ENCODE measurements at places on chromosomes 16 and 17.

DNA sequence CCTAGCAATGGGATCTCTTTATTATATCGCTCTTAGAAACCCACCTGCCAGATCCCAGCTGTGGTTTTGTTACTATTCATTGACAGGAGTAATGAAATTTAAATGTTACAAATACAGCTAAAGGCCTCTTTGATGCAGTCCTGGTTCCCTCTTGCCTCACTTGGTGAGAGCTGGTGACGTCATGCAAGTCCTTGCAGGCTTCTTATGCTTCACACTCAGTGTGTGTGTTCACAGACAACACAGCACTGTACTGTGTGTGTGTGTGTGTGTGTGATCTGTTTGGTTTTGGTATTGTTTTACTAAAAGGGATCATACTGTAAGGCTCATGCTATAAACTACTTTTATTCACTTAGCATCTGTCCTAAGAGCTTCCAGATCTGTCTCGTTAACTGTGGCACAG, 75.0 kb downstream of the USP22 start:
- DNase-seq, result no peak

- no peak for DNase-seq
Measured at GRCh38 chr17:34475296-34475695, 104.1 kb upstream of the TMEM132E start.

DNA sequence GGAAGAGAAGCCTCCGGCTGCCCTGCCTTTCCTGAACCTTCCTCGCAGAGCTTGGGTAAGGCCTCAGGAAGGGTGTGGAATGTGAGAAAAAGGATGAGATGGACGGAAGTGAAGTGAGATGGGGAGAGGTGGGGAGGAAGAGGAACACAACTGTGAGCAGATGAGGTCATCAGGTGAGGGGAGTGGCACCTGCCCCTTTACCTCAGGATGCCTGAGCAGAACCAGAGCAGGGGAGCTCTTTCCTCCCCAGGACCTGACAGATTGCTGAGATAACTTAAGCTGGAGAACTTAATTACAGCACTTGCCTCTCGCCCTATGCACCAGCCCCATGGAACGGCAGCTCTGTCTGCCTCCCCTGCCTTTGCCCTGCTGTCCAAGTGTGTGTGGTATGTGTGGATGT, 29.8 kb downstream of the TMEM132E start:
- DNase-seq, result no peak

DNA sequence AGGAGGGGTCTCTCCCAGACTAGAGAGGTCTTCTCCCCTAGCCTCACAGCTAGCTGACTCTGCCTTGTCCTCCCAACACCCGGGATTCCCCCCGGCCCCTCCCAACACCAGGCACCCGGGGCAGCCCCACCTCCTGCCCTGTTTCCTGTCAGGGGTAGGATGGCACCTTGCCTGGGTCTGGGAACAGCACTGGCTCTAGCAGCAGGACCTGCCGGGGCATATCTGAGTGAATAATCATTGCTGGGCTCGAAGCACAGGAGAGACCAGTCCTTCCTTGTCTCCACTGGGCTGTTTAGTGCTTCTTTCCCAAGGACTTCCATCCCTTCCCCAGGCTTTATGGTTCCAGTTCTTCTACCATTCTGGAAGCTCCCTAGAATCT, 25.7 kb downstream of the MINK1 start:
- peak; percentile 45 for DNase-seq

DNA sequence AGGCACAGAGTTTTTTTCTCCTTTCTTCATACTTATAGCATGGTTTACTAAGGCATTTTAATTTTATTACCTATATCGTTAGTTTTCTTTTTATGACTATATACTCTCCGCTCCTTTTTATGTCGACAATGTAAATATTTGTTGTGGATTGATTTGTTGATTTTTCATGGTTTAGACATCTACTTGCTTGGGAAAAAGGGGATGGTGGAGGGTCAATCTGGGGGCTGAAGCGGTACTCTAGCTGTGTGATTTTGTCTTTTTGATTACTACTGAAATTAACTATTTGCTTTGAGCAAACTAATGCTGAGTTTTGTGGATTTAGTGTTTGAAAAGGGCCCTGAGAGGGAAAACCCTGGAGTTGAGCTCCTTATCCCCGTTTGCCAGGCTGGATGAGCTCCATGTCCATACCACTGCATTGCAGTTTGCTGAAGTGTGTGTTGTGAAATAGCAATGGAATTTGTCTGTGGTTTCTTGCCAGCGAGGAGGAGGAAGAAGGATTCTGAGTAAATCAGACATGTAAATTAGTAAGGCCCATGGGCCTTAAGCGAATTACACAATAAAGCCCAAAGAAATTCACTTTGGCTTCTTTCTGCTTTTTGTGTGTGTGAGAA, 72.0 kb downstream of the FTO start:
- DNase-seq, result no peak

DNA sequence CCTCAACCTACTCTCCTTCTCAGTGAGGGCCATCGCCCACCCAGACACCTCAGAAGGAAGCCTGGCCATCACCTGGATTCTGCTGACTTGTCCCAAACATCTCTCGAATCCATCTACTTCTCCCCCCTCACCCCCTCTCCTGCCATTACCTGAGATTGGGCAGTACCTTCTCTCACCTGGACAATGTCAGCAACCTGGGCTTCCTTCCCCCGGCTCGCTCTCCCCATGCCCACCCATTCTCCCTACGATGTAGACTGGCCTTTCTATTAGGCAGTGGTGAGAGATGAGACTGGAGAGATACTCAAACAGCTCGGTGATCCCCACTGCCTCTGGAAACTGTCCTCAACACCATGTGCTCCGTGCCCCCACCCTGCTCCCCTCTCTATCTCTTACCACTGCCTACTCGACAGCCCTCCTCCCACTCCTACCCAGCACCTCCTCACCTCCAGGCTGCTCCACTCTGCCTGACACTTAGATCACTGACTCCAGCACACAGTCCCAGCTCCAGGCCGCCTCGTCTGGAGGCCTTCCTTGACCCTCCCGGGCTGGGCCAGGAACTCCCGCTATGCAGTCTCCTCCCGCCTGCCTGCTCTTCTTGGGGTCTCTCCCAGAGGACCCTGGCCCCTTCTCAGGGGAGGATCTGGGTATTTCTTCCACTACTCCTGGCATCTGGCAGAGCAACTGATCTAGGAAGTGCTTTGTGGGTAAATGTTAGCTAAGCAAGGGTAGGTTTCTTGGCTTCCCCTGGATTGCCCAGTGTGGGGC, 235.8 kb upstream of the NLRP1 start:
- DNase-seq, result no peak
